ENCODE measurements at places on chromosomes 11 and 22.

GRCh38 chr11:47183031-47183856 lies 3.0 kb downstream of the PACSIN3 start:
- no peak for DNase-seq

GRCh38 chr11:69059985-69060384 lies 11.3 kb downstream of the TPCN2 start:
- DNase-seq = no peak

- DNase-seq = no peak
These were observed 32.8 kb upstream of the LINC01488 start for GRCh38 chr11:69448471-69449284.

- no peak for DNase-seq
These were observed 45.0 kb downstream of the OR6Q1 start for GRCh38 chr11:58075781-58076180.

DNA sequence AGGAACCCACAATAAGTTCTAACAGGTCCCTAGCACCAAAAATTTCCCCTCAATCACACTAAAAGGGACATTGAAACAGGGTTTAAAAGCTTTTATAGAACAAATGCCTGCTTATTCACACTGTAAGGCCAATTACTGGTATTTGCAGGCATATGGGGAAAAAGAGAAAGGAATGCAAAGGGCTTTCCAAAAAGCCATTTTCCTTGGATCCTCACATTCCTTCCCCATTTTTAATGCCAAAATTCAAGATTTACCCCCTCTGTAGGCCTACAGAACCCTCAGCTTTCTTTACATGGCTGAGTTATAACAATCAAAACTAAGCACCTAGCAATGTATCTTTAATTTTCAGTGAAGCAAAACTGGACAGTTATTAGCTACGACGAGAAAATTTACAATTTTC lies 102.0 kb downstream of the SBF2 start:
- no peak for DNase-seq

DNA sequence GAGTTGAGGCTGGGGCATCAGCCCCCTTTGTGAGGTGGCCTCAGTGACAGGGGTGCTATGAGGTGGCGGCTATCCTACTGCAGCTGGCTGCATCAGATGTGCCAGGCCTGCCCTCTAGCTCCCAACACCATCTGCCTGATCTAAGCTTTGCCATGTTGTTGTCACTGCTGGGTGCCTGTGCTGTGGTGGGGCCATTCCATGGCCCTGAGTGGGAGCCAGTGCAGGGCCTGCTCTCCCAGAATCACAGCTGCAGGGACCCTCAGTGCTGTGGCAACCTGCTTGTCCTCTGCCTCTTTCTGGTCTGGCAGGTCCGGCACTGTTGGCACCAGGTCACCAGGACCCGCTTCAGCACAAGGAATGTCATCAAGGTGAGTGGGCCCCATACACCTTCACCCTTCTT lies 1.8 kb upstream of the SNU13 start:
- DNase-seq = no peak

- no peak for DNase-seq
These were observed 21.2 kb downstream of the MCM5 start for GRCh38 chr22:35421121-35421520.

DNA sequence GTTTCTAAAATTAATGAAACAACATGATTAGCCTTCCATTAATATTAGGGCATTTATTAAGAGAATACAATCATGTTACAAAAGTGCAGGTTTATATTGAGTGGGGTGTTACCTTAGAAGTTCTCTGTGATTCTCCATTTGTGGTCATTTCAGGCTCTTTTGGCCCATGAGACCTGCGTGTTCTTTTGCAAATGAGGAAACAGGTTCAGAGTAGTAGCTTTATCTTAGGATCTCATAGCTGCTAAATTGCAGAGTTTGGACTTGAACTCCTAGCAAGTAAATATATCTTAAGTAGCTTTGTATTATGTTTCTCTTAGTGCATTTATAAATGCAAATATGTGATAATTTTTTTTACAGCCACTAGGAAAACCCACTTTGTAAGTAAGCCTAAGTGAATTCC lies 18.3 kb downstream of the FAR1 start:
- no peak for DNase-seq

GRCh38 chr11:11267312-11267711 lies 85.7 kb downstream of the CSNK2A3 start:
- DNase-seq = no peak

DNA sequence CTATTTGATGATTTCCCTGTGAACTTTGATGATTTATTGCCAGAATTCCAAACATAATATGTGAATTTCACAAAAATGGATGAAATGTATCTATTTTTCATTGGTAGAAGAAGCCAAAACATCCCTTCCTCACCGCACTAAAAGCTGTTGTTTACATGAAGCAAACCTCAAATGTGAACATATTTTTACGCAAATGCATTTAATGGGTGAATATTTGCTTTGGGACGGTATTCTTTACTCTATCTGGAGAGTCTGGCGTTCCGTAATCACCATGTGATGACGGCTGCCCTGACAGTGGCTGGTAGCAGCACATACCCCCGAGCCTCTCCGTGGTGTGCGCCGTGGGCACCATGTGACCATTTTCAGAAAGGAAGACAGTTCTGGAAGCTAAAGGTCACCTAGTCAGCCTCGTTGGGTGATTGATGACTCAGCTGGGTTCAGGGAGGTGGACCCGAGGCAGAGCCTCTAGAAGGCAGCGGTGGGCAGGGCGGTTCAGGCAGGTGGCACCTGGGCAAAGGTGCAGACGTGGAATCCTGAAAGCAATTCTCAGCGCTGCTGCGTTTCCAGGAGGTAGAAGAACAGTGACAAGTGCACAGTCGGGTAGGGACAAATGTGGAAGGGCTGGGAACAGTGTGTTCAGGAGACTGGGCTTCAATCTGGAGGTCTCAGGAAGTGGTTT lies 45.3 kb downstream of the PPARA start:
- no peak for DNase-seq

DNA sequence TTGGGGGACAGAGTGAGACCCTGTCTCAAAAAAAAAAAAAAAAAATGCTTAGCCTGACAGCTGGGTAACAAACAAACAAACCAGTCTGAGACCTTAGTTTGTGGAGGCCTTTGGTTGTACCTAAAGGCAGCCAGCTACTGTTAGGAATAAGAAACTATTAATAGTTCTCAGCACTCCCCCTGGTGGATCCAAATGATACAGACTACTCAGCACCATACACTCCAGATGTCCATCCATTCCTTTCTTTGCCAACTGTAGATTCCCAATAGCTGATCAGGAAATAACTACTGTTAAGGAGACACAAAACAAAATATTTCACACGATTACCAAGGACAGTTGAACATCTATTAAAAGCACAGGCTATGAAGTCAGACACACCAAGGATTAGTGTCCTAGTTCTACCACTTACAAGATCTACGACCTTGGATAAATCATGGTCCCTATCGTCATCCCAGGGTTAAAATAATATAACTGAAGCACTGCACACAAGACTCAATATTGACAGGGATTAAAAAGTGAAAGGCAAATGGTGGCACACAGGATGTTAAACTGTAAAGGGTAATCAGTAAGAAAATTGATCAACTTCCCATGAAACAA lies 17.2 kb downstream of the CLDN25 start:
- DNase-seq = no peak

- peak; percentile 44 for DNase-seq
These were observed 1.4 kb upstream of the MAPK11 start for GRCh38 chr22:50271519-50271970.

DNA sequence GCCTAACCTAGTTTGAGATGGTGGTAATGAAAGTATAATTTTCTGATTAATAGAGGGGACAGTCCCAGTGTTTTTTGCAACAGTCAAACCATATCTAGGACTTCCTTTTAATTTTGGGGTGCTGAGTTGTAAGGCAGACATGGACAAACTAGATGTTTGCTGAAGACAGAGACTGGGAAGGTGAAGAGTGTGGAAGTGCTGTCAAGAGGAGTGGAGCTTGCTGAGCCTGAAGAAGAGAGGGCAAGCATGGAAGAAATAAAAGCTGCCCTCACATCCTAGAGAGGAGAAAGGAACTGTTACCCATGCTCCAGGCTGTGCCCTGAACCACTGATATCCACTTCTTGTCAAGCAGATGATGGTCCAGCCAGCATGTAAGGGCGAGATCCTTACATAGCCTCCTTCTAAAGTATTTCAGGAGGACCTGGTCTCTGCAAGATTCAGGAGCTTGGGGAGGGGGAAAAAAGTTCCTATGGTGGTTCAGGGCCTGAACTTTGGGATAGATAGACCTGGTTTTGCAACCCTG lies 51.4 kb downstream of the PRR5L start:
- no peak for DNase-seq

GRCh38 chr22:24418786-24419474 lies 8.5 kb upstream of the ADORA2A start:
- no peak for DNase-seq

Data from T-helper 9 cell (primary cell).